Activated CD4-positive, alpha-beta T cell treated with anti-CD3 and anti-CD28 coated beads, Interleukin-2, amount 50 U/mL, for 16 hours (primary cell): ENCODE measurements at places on chromosomes 1 and 21.
A peak's percentile ranks its signal among the peaks of the same experiment; 100 is the strongest.

GRCh38 chr1:203512848-203513584 lies 19.1 kb downstream of the OPTC start:
- DNase-seq = peak; percentile 54

- no peak for DNase-seq
Measured at GRCh38 chr1:165075725-165076370, 280.7 kb downstream of the LMX1A start.

DNA sequence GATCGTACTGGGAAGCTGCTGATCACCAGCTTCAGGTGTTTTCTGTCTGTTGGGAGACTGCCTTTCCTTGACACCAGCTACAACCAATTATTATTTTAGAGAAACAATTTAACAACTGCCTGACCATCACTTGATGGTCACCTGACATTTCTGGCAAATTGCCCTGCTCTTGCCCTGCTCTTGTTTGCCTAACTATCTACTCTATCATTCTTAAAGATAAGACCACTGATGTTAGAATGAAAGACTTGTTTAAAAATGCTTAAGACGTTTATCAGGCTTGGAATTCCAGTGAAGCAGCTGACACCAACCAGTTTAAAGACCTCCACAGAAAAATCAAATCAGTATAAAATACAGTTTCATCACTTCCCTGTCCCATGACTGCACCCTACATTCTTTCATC lies 423.3 kb upstream of the CAMK1G start:
- no peak for DNase-seq

DNA sequence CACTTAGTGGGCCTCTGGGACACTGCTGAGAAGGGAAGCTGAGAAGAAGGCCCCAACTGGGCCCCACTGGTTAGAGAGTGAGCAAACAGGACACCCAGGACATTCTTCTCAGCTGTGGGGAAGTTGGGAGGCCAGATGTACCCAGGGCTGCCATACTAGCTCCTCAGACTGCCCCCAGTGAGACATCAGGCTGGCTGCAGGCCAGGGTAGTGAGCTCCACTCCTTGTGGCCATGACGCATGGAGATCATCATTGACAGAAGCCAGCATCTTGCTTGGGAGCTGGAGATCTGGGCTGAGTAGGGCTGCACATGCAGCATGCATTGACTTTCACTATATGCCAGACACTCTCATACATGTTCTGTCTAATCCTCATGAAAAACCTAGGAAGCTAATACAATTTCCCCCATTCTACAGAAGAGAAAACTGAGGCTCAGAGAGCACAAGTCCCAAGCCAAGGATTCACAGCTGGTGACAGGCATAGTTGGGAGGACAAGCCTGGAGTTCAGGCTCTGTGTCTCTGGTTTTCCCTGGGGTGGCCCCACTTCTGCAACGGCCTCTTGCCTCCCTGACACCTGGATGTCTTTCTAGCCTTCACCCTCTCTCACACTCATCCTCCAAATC lies 24.1 kb upstream of the MYCL start:
- DNase-seq = no peak
